ENCODE measurements at places on chromosomes 12 and 14.

DNA sequence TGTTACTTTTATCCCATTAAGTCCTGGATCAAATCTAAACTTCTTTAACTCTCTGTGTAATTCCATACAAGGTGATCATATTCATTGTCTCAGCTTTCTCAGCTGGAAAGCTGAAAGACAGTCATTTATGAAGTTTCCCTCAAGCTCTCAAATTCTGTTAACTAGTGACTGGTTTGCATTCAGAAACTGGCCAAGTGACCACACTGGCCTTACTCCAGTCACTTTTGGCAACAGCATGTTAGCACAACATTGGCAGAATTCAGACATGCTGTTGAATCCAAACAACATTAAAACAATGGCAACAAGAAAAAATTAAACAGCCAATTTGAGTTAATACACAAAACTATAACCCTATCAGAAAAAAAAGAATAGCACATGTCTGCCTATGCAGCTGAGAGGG, 343.3 kb downstream of the MDGA2 start:
- no peak for DNase-seq

- no peak for DNase-seq
Observed at GRCh38 chr12:20455001-20455706, 86.8 kb downstream of the PDE3A start.

GRCh38 chr12:75526655-75527511, 15.5 kb upstream of the KRR1 start:
- no peak for DNase-seq

DNA sequence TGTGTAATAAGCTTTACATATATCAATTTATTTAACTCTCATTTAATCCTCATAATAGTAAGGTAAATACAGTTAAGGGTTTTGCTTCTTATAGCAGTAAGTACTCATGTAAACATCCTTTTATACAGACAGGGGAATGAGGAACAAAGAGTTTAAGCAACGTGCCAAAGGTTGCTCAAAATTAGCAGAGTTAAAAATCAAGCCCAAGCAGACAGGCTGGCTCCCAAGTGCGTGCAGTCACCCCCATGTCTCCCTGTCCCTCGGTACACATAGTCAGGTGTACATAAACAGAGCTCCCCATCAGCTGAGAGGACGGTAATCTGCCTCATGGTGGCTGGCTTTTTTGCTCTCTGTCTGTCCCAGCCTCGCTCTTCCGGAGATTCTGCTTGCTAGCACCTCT, 126.4 kb downstream of the DERA start:
- no peak for DNase-seq

GRCh38 chr14:72040528-72040927, 108.3 kb downstream of the RGS6 start:
- DNase-seq = no peak

DNA sequence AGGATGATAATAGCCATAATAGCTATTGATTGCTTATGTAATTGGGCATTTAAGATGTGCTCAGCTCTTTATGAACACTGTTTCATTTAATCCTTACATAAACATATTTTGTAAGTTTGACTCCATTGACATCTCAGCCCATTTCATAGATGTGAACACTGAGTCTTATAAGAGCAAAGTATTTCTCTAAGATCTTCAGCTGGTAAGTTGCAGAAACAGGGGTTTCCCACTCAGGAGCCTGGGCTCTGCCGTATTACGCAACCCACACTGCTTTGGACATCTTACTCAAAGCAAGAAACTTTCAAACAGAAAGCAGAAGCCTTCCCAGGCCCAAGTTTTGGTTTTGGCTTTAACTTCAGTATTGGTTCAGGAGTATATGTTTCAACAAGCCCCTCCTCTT, 705.1 kb downstream of the MED13L start:
- DNase-seq = no peak

GRCh38 chr12:24444634-24445033, 495.2 kb upstream of the SOX5 start:
- DNase-seq = no peak

DNA sequence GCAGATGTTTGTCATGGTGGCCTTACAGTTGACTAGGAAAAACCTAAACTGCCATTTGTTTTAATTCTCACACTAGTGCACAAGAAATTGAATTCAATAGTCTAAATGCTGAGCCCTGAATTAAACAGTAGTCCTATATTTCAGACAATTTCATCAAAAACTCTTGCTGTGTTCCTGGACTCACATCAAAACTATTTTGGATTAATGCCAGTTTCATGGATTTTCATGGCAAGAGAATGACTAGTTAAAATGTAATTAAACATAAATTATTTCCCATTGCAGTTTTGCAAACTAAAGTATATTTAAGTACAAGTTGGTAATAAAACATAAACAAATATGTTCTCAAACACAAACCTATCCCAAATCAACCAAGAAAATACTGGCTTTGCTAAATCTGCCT, 468.0 kb upstream of the PRICKLE1 start:
- no peak for DNase-seq

GRCh38 chr14:96901227-96901626, 104.0 kb downstream of the VRK1 start:
- DNase-seq = no peak

DNA sequence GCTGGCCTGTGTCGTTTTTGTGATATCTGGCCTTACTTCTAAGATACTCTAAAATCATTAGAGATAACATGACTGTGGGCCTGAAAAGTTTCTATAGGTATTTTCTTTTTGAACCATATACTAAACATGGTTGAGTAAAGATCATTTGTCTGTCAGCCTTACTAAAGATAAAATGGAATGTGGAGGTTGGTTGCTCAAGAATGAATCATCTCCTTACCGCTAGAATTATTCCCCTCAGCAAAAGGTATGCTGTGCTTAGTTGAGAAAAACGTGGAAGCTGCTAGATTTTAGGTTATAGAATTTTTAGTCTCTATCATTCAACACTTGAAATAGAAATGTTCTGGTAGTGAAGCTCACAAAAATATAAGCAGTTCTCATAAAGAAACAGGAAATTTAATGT, 407.3 kb downstream of the AEBP2 start:
- DNase-seq = no peak

GRCh38 chr14:24425704-24426103, 3.8 kb downstream of the CBLN3 start:
- DNase-seq = no peak

DNA sequence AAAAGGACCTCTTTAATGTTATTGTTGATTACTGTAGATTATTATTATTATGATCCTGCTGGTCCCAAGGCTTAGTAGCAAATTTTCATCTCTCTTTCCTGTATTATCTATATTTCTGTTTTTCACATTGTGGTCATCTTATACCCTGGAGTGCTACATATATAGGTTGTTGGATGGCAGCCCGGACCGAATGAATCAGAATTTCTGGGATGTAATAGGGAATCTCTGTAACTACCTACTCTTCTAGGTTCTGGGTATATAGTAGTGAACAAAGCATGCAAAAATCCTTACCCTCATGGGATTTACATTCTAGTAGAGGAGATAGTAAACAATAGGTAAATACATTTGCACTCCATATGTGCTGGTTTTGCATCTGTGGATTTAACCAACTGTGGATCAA, 31.4 kb downstream of the NUBPL start:
- DNase-seq = no peak

DNA sequence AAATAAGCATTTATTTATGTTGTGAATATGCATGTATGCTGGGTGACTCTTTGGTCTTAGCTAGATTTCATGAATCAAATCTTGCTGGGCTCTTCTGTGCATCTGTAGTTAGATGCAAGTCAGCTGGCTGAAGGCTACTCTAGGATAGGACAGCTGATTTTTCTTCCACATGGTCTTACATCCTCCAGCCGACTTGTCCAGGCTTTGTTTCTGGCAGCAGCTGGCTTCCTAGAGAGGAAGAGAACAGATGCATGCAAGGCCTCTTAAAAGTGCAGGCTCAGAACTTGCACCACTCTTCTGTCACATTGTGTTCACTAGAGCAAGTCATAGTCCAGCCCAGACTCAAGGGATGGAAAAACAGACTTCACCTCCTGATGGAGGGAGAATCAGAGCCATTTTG, 435.4 kb upstream of the STXBP6 start:
- no peak for DNase-seq

DNA sequence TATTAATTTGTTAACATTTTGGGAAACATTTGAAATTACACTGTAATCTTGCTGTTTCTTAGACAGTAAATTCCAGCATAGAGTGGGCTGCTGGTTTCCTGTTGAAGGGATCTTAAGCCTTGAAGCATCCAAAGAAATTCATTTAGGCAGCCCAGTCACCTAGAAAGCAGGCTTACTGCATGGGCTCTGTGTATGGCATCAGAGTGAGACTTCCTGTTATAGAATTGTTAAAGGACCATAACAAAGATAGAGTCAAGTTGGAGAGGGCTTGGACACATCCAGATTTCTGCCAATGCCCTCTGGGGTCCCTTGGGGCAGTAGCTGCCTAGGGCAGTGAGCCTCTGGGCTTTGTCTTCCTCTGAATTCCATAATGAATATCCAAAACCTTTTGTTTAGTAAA, 149.2 kb downstream of the DYRK2 start:
- no peak for DNase-seq

DNA sequence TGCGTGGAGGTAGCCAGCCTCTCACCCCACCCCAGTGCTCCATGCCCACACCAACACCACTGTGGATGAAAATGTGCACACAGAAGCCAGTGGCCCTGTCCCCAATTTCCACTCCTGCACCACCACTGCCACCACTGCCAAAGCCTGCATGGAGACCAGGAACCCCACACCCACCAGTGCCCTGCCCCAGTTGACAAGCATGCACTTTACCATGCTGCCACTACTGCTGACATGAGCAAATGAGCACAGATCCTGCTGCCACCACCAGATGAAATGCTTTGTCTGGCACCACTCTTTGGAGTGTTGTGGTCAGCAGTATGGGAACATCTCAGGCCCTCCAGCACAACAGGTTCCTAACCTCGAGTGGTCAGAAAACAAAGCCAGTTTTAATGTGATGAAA, 104.1 kb downstream of the ATXN7L3B start:
- DNase-seq = no peak

DNA sequence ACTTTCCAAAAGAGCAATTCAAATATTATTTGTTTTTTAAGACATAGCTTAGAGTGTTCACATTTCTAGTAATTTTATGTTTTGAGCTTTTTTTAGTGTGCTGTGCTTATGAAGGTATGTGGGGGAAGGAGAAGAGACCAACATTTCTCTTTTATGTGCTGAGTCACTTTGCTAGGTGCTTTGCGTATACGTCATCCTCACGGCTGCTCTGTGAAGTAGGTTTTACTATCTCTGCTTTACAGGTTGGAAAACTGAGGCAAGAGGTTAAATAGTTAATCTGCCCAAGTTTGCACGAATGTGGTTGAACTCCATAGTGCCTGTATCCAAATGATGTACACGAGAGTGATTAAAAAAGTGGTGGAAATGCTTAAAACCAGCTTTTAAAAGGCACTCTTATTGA, 75.9 kb downstream of the AEBP2 start:
- no peak for DNase-seq

DNA sequence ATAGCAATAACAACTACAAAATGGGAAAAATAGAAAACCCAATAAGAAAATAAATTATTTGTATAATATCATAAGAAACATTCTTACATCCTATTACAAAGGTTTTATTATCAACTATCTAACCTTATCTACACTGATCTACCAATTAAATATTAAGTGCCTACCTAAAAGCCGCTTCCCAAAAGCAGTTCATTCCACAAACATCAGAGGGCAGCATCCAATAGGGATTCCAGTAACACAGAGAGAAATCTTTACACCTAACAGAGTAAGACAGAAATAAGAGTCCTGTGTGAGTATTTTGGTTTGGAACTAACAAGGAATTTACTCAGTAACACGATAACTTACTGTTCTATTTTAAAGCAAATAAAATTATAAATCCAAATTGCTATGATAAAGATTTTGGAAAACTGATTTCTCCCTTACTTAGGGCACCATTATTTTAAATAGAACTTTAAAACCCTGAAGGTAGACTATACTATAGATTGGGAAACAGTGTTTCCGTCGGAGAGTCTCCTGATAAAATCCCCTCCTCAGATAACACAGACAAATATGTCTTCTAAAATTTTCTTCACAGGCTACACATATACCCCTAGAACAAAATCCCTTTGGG, 15.0 kb downstream of the GXYLT1 start:
- no peak for DNase-seq

- no peak for DNase-seq
Observed at GRCh38 chr12:124026755-124027745, 54.0 kb downstream of the ZNF664 start.

DNA sequence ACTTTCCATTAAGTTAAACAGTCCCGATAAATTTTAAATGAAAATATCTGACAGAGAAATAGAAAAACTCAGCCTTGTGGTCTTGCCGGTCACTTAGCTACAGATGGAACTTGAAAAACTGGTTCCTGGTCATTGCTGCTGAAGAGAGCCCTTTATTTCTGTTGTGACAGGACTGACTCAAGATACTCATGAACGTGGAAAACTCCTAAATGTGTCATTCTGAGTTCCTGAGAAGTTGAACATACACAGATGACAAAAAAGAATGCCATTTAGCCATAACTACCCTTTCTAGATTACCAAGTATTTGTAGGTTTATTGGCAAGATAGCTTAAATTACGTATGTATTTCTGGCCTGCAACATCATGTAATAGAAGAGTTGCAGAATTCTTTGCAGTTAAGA, 134.2 kb downstream of the HMGA2 start:
- no peak for DNase-seq

- no peak for DNase-seq
Observed at GRCh38 chr14:68543516-68543915, 249.4 kb downstream of the ZFP36L1 start.

GRCh38 chr14:63647696-63648410, 6.2 kb upstream of the WDR89 start:
- DNase-seq = no peak

DNA sequence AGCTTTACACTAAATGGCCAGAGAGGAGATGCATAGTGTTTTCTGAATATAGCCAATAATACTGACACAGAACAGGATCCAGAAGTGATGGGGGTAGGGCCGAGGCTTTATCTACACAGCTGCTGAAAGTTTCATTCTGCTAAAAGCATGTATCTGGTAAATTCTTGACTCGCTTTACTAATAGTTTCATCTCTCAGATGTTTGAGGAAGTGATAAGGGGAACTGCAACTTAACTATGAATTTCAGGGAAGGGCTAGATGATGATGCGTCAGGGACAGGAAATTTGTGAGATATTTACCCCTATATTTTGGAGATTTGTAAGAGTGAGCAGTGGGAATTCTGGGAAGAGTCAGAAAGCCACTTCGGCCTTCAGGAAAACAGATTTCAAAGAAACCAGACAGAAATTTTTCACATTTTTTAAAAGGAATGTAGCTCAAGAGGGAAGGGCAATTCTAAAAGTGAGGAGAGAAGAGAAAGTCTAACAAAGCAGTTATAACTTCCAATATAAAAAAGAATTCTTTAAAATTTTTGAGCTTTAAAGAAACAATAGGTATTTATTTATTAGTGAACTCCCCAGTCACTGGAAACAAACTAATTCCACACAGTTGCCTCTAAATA, 243.1 kb downstream of the BCAT1 start:
- no peak for DNase-seq

- DNase-seq = no peak
Observed at GRCh38 chr12:115456946-115457689, 773.1 kb upstream of the TBX3 start.

GRCh38 chr12:38374751-38375150, 58.2 kb downstream of the ALG10B start:
- no peak for DNase-seq

GRCh38 chr14:76771437-76771980, 10.2 kb downstream of the VASH1 start:
- DNase-seq = no peak

GRCh38 chr14:63423381-63423780, 104.6 kb upstream of the GPHB5 start:
- no peak for DNase-seq

GRCh38 chr12:19129486-19130223, at the start of gene PLEKHA5:
PLEKHA5 (plus strand) TSS chr12:19129733; CDS start chr12:19129800, 67 bp downstream.
- no peak for DNase-seq

- no peak for DNase-seq
Observed at GRCh38 chr14:67186789-67187584, 2.3 kb upstream of the GARIN2 start.
